ENCODE measurements at places on chromosomes 1 and 21.

GRCh38 chr1:25091658-25092057, 140.6 kb downstream of the SYF2 start:
- no peak for DNase-seq

GRCh38 chr1:172393354-172393753, 27.1 kb upstream of the C1orf105 start:
- DNase-seq: no peak

- no peak for DNase-seq
Observed at GRCh38 chr1:194717941-194718340, 1531.5 kb upstream of the B3GALT2 start.

GRCh38 chr21:14890141-14890540, 174.7 kb downstream of the NRIP1 start:
- no peak for DNase-seq

- DNase-seq: no peak
Observed at GRCh38 chr1:200673952-200674823, 4.5 kb upstream of the DDX59 start.

GRCh38 chr1:8567146-8567545, 249.2 kb downstream of the SLC45A1 start:
- DNase-seq: peak; percentile 89

DNA sequence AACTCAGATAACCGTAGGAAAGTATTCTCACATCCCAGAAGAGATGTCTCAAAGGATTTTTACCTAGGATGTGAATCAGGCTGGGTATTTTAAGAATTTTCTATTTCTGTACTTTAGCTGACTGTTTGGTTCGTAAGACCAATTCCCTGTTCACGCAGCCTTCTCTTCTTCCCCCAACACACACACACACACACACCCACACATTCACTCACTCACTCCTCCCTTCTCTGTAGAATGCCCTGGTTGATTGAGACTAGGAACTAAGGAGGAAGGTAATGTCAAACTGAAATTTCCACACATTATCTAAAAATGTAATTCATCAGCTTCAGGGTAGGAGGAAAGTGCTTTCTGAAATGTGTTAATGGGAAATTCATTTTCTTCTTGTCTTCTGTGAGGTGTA, 43.5 kb downstream of the ELAVL4 start:
- no peak for DNase-seq

DNA sequence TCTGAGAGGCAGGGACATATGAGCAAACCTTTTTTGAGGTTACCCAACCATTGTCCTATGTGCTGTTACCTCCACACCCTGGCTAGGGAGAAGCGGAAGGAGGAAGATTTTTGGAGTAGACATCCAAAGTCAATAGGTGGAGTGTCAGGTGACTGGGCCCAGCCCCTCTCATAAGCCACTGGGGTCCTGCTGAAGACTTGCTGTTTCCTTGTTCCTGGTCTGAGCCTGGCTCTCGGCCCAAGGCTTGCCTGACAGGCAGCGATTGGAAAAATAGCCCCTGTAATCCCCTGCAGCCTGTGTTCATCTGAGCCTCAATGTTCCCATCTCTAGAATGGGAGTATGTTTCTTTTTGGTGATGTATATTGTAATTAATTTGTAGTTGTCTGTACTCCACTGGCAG, 6.9 kb upstream of the PIGR start:
- DNase-seq: no peak

DNA sequence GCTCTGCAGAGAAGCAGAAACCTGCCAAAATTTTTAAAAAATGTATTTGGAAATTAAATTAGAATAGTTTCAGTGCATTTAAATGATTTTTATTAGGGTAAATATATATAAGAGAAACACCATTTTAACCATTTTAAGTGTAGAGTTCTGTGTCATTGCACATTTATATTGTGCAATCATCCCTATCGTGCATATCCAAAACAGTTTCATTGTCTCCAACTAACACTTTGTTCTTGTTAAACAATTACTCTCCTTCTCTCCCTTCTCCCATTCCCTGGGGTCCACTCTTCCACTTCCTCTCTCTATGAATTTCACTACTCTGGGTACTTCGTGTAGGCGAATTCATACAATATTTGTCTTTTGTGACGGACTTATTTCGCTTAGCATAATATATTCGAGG, 6.0 kb upstream of the OR2L8 start:
- no peak for DNase-seq

DNA sequence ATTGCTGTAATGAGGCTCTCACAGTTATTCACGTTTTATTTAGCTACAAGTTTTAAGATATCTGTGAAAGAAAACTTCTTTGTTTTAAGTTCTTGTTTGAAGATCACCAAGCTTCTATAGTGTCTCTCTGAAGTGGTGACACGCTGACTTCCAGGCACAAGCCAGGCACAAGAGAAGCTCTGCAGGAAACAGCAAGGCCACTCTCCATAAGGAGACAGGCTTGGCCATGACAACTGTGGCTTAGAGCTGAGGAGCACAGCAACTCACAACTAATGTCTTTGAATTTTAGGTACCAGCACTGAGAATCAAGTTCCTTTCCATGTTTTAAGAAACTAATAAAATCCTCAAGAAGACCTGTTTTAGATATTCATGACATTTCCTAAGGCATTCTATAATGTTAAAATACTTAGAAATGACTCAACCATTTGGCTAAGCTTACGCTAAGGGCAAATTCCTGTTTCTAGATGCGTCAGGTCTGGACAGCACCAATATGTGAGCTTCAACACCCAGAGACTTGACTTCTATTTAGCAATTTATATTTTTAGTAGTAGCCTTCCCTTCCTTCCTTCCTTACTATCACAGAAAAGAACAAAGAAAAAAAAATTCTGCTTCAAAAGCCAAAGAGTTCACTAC, 40.2 kb downstream of the APP start:
- DNase-seq: peak; percentile 51

GRCh38 chr1:33716976-33717688, 146.7 kb upstream of the HMGB4 start:
- no peak for DNase-seq

GRCh38 chr1:15723631-15724246, 12.3 kb upstream of the SLC25A34 start:
- no peak for DNase-seq

DNA sequence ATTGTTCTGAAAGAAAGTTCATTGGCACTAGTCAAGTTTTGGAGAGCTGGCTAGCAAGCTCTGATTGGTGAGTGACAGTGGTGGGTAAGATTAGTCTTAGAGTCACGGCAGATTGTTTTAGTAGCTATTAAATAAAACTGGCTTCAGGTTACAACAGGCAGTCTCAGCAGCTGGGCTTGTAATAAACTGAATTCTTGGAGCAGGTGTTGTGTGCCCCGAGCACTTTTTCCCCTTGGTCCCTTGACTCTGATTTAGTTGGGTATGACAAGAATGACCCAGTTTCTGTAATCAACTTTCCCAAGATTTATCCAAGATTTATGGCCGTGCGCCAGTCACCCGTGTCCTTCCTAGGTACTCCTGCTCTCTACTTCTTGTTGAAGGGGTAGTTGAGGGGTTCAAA, 40.2 kb downstream of the TBCE start:
- no peak for DNase-seq

DNA sequence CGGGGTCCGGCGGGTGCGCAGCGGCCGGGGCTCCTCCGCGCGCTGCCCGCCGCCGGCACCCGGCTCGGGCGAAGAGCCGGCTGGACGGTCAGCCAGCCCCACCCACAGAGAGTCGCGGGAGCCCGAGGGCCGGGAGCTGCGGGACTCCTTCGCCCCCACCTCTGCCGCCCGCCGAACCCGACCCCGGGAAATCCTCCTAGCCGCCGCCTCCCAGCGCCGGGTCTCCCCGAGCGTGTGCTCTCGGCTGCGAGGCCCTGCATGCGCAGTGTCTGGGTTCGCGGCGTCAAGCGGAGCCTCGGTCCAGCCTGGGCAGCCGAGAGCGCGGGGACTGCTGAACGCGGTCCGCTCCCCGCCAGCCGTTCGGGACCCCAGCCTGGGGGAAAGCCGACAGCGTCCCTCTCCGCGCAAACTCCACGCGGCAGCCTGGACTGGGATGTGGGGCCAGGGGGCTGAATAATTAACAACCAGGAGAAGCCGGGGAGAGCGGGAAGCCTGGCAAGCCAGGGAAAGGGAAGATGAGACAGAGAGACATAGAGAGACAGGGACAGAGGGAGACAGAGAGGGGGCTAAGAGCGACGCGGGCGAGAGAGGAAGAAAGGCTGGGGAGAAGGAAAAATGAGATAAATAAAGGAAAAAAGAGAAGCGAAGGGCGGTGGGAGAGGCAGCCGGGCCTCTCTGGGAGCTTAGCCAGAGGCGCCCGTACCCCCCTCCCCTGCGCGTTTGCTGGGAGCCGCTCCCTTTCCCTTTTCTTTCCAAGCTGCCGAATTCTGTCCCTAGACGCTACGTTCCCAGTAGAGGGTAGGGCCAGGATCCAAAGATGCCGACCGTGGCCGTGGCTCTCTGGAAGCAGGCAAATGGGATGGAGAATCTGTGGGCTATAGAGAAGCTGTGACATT, 64.2 kb downstream of the MEF2D start:
- peak; percentile 51 for DNase-seq

GRCh38 chr1:37825506-37825905, 17.5 kb upstream of the YRDC start:
- DNase-seq: no peak

- no peak for DNase-seq
Observed at GRCh38 chr1:67838180-67838910, 5.1 kb upstream of the GNG12 start.

DNA sequence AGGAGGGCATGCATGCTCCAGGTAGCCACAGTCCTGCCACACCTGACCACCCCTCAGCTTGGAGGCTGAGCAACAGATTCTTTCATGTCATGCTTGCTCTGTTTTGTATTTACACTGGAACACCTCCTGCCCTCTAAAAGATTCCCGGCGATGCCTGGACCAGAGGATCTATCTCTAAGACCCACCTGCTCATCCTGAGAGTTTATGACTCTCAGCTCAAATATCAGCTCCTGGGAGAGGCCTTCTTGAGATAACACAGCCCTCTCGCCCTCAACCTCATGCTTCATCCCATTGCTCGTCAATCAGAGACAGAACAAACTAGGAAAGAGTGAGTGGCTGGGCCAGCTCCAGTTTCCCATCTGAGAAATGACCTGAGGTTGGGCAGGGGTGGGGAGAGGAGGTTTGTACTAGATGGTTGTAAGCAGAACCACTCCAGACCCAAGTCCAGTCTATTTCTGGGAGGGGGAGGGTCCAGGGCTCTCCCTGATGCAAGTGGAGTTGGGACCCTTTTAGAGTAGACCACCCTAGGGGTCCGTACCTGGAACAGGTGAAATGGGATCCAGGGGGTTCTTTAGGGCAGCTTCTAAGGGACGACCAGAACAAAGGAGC, 524.5 kb downstream of the MATN1 start:
- no peak for DNase-seq

DNA sequence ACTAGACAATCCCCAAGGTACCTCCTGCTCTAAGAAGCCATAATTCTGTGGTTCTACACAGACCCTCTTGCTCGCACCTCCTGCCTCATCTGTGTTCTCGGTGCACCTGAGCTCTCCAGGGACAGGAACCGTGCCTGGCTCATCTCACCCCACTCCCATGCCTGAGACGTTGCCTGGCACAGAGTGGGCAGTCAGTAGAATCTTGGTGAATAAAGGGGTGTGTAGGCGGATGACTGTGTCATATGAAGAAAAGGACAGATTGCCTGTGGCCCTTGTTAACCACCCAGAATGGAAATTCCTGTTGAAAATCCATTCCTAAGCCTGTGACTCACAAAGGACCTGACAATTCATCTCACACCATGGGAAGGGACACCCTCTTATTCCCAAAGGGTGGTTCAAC, 92.9 kb downstream of the KCNN3 start:
- no peak for DNase-seq

DNA sequence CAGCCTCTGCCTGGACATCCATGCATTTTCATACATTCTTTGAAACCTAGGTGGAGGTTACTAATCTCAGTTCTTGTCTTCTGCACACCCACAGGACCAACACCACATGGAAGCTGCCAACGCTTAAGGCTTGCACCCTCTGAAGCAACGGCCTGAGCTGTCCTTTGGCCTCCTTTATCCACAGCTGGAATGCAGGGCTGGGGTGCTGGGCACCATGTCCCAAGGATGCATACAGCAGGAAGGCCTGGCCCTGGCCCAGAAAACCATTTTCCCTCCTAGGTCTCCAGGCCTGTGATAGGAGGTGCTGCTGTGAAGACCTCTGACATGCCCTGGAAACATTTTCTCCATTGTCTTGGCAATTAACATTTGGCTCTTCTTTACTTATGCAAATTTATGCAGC, 1168.6 kb downstream of the KCNT2 start:
- DNase-seq: no peak

DNA sequence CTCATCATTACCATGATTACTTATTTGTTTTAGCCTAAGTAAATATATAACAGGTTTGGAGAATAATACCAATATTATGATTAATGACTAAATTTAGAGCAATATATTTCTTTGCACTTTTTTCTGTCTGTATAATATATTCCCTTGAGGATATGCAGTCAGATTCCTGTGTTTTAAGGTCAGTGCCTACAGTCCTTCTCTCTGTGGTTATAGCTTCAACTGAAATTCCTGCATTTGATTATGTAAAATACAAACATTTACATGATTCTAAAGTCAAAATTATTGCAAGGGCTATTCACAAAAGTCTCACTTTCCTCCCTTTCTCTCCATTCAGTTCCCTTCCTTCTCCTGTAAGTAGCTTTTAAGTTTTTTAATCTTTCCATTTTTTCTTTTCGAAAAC, 142.9 kb upstream of the COL6A1 start:
- no peak for DNase-seq

DNA sequence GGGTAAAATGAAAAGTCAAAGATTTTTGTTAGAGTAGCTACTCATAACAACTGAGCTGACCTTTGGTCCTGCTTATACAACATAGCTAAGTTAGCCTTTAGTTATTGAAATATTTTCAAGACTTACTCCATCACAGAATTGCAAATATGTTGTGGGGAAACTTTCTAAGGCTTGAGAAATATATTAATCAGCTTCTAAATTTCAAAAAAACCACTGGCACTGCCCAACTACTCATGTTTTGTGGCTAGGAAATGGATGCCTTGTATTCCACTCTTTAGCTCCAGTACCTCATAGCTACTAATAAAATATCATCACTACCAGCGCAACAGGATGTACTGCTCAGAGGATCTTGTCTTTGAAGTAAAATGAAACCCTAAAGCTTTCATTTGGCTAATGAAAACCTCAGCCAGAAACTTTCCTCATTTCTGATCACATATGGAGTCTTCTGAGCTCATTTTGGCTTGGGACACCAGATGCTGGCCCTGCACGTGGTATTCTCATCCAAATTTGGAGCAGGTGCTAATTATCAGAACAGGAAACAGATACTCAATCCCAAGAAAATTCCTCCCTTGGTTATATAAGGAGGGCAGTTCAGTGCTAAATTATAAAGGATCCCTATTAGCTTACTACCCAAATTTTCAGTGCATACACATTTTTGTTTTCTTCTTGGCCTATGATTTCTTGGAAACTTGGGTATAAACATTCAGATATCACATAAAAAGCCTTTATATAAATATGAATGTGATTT, 690.7 kb downstream of the ADGRL2 start:
- no peak for DNase-seq

DNA sequence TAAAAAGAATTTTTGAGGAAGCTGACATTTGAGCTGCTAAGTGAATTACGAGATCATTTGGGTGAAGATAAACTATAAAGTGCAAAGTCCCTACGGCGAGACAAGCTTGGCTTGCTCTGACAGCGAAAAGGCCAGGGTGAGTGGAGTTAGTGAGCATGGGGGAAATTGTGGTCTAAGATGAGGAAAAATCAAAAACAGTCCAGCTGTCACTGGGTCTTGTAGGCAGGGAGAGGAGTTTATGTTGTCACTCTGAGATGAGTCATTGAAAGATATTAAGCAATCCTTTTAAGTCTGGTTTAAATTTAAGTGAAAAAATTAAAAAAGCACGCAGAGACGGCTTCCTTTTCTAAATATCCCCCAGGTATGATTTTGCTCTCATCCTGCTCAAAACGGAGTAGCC, 601.9 kb downstream of the MRPL39 start:
- no peak for DNase-seq

- DNase-seq: no peak
Observed at GRCh38 chr1:7422081-7422480, 349.0 kb upstream of the VAMP3 start.
